MG63 (cell line): ENCODE measurements at places on chromosomes 1 and 21. TPM values are rescaled to one million over a fixed set of nuclear protein-coding genes. Genes with fewer than 3 reads are reported as not detected.

DNA sequence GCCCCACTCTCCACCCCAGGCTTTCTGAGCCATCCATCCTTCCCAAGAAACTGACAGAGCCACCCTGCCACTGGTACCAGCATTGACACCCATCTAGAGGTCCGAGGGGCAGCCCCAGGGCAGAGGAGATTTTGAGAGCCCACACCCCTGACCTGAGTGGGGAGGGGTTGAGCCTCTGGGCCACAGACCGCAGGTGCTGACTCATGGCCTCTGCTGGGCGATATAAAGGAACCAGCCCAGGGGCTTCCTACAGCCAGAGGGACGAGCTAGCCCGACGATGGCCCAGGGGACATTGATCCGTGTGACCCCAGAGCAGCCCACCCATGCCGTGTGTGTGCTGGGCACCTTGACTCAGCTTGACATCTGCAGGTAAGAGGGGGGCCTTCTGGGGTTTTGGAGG is at the start of gene PADI4:
Gene PADI4 (plus strand): TSS at position 252 of the 400 bp plus-strand sequence. CDS start 26 bp downstream, at position 278.
- DNase-seq, result no peak

DNA sequence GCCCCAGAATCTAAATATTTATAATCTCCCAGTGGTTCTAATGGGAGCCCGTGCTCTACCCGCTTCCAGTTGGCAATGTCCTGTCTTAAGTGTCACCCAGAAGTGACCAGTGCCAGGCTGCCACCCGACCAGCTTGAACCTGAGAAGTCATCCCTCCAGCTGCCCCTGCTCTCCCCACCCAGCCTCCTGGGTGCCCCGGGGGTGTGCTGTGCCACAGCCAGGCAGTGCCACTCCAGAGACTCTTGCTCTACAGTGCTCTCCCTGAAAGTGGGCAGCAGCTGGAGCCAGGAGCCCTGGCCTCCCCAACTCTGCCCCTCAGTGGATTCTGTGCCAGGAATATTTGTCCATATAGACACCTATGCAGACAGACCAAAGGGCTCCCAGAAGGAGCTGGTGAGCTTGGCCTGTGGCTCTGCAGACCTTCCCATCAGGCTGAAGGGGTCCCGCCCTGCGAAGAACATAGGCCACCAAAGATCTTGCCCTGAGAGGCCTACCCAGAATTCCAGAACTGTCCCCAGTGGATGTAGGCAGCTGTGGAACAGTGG is 9.0 kb upstream of the EPS8L3 start:
- DNase-seq, result peak; percentile 0

The SYT14 gene
- 0.15 and 0.66 TPM in 2 replicates for total RNA-seq

DNA sequence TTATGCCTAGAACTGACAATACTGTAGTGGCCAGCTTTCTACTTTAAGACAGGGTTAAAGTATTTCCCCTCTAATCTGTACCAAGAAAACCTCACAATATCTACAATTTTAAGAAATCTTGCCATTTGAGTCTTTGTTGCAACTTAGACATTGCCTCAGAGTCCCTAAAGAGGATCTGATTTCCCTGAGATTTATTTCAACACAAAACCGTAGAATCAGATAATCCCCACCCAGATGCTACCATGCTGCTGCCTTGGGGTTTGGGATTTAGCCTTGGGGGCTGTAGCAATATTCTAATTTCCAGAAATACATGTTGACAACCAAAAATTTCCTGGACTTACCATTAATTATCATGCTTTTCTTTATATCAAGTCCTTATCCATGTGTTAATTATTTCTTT is 50.3 kb upstream of the DENND1B start:
- no peak for DNase-seq

DNA sequence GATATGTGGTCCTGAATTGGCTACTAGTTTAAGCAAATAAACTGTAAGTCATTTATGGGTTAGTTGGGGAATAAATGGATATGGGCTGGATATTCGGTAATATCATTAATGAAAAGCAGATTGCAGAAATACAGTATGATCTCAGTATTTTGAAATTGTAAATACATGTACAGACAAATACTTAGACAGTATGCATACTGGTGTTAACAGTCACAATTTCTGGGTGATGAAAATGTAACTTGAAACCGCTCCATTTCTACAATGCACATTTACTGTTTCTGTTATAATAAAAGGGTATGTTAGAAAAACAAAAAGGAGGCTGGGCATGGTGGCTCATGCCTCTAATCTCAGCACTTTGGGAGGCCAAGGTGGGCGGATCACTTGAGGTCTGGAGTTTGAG is 28.0 kb downstream of the BLZF1 start:
- DNase-seq, result no peak
